ENCODE measurements at places on chromosomes 4 and X. TPM values are rescaled to one million over a fixed set of nuclear protein-coding genes. Genes with fewer than 3 reads are reported as not detected.

ADGRG2 gene
- total RNA-seq = not detected

GRCh38 chr4:95778666-95779065, 61.2 kb upstream of the PDHA2 start:
- no peak for DNase-seq
- H3K4me1 ChIP-seq = no peaks in the 10 kb centered on the region
- H3K36me3 ChIP-seq = no peaks in the 10 kb centered on the region
- H3K4me3 ChIP-seq = no peak overlapping the region

GRCh38 chrX:12814420-12814819, 23.2 kb downstream of the PRPS2 start:
- no peaks in the 10 kb centered on the region for H3K36me3 ChIP-seq
- no peak overlapping the region for H3K27ac ChIP-seq
- no peaks in the 10 kb centered on the region for H3K4me1 ChIP-seq
- DNase-seq = peak; percentile 47

CT47B1 gene
- total RNA-seq = not detected

DNA sequence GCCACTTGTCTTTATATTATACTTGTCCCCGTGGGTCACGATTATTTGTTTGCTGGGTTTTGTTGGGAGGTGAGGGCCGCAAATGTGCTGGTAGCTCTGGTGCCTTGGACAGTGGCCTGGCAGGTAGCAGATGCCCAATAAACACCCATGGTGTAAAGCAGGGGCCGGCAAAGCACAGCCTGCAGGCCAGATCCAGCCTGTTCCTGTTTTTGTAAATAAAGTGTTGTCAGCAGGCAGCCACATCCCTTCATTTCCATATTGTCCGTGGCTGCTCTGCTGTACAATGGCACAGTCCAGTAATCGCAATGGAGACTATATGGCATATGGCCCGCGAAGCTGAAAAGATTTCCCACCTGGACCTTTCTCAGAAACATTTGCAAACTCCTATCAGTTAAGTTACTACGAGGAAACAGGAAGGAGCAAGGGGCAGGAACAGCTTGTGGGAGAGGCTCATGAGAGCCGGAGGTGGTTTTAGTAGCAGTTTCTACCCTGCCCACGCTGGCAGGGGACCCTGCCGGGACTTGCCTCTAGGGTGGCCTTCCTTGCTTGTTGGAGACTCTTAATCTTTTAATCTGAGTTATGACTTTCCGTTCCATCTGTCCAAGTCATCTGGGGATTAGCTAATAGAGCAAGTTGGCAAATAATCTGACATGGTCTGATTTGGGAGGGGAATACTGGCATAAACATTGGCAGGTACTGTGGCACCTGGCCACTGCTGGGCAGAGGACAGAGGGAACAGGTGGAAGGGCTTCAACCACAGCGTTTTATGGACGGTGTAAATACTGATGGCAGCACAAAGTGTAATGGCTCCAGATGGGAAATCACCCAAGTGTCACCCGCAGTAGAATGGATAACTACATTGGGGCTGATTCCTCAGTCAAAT, 19.6 kb downstream of the CLCN4 start:
- no peaks in the 10 kb centered on the region for H3K4me1 ChIP-seq
- H3K36me3 ChIP-seq = no peaks in the 10 kb centered on the region
- no peaks in the 10 kb centered on the region for H3K27me3 ChIP-seq
- DNase-seq = no peak
- H3K4me3 ChIP-seq = no peak overlapping the region

DNA sequence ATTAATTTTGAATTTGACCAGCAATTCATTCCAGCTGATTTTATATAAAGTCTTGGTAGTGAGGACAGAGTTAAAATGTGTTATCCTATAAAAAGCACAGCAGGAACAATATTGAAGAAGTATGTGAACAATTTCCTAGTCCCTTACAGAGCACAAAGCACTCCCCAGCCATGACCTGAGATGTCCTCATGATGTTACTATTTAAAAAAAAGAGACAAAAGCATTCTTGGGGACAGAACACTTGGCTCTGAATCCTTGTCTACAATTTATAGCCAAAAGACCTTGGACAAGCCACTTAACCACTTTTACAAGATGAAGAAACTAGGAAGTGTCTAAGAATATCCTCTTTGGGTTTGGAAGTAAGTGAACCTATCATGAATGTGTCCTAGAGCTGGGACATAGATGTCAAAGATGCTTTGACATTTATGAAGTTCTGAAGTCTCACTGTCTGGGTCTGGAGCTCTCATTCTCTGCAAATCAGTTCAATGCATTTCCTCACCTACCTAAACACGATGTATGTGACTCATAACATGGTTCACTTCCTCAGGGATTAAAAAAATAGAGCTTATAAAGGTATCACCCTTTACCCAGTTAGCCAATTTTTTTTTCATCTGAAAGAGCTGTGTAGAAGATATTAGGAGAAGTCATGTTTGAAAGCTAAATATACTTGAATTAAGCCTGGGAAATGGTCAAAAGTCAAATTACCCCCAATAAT, 61.4 kb downstream of the IGFBP7 start:
- no peaks in the 10 kb centered on the region for H3K36me3 ChIP-seq
- H3K4me1 ChIP-seq = no peaks in the 10 kb centered on the region
- no peak for DNase-seq
- H3K27me3 ChIP-seq = no peaks in the 10 kb centered on the region
- no peak overlapping the region for H3K4me3 ChIP-seq

GRCh38 chr4:141022111-141022695, 111.1 kb downstream of the RNF150 start:
- no peaks in the 10 kb centered on the region for H3K4me1 ChIP-seq
- DNase-seq = no peak
- no peak overlapping the region for H3K4me3 ChIP-seq
- H3K27me3 ChIP-seq = no peaks in the 10 kb centered on the region

GRCh38 chr4:138688408-138689085, 327.0 kb upstream of the NOCT start:
- H3K36me3 ChIP-seq = no peaks in the 10 kb centered on the region
- no peak overlapping the region for H3K4me3 ChIP-seq
- no peak for DNase-seq
- no peak overlapping the region for H3K27ac ChIP-seq
- H3K27me3 ChIP-seq = no peaks in the 10 kb centered on the region

DNA sequence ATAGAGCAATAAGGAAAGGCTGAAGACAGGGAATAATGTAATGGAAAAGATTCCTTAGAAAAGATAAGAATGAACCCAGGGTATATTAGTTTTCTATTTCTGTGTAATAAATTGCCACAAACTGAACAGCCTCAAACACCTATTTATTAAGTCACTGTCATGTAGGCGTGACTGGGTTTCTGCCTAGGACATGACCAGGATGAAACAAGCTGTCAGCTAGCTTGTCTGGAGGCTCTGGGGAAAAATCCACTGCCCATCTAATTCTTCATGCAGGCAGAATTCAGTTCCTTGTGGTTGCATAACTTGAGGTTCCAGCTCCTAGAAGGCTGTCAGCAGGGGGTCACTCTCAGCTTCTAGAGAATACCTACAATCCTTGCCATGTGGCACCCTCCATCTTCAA, 277.7 kb downstream of the TMA16 start:
- no peak overlapping the region for H3K4me3 ChIP-seq
- H3K27me3 ChIP-seq = no peaks in the 10 kb centered on the region
- no peak for DNase-seq
- H3K27ac ChIP-seq = no peak overlapping the region

- H3K36me3 ChIP-seq = no peaks in the 10 kb centered on the region
- no peaks in the 10 kb centered on the region for H3K4me1 ChIP-seq
- H3K27me3 ChIP-seq = no peaks in the 10 kb centered on the region
- no peak for DNase-seq
- H3K4me3 ChIP-seq = no peak overlapping the region
- no peak overlapping the region for H3K27ac ChIP-seq
Observed at GRCh38 chr4:188452097-188452496, 312.9 kb downstream of the TRIML1 start.

GRCh38 chr4:56871371-56871866, 36.3 kb upstream of the REST start:
- DNase-seq = no peak
- no peaks in the 10 kb centered on the region for H3K27me3 ChIP-seq
- no peaks in the 10 kb centered on the region for H3K36me3 ChIP-seq
- H3K27ac ChIP-seq = no peak overlapping the region
- no peaks in the 10 kb centered on the region for H3K4me1 ChIP-seq

GRCh38 chr4:5881340-5881739, 11.5 kb downstream of the CRMP1 start:
- H3K36me3 ChIP-seq = no peaks in the 10 kb centered on the region
- no peak for DNase-seq
- no peaks in the 10 kb centered on the region for H3K4me1 ChIP-seq

FAM9B gene
- not detected for total RNA-seq

DNA sequence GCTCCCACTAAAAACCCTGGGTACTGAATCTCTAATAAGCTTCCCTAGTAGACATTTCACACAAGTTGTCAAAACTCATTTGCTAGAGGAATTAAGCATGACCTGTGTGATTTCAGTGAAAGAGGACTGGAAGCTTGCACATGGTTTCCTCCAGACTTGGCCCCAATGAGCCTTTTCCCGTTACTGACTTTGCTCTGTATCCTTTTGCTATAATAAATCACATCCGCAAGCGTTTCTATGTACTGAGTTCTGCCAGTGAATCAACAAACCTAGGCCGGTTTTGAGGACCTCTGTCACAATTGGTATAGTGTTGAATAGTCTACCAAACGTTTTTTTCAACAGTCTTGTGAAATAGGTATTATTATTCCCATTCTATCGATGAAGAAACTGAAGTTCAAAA, 8.2 kb downstream of the ATP11C start:
- no peaks in the 10 kb centered on the region for H3K36me3 ChIP-seq
- no peak overlapping the region for H3K4me3 ChIP-seq
- H3K27me3 ChIP-seq = no peaks in the 10 kb centered on the region
- no peak for DNase-seq
- peaks cover 6% of the 10 kb centered on the region for H3K4me1 ChIP-seq

TBX22 gene
- not detected for total RNA-seq

- DNase-seq = no peak
- H3K4me1 ChIP-seq = no peaks in the 10 kb centered on the region
- H3K27me3 ChIP-seq = no peaks in the 10 kb centered on the region
- H3K27ac ChIP-seq = no peak overlapping the region
Observed at GRCh38 chr4:35151816-35152572, 1092.3 kb downstream of the ARAP2 start.

GRCh38 chrX:116238567-116239255, 68.2 kb downstream of the AGTR2 start:
- no peaks in the 10 kb centered on the region for H3K27me3 ChIP-seq
- DNase-seq = no peak
- H3K36me3 ChIP-seq = no peaks in the 10 kb centered on the region

DKK2 gene
- total RNA-seq = 0.07 TPM

NUP62CL gene
- 2.6 TPM for total RNA-seq

DNA sequence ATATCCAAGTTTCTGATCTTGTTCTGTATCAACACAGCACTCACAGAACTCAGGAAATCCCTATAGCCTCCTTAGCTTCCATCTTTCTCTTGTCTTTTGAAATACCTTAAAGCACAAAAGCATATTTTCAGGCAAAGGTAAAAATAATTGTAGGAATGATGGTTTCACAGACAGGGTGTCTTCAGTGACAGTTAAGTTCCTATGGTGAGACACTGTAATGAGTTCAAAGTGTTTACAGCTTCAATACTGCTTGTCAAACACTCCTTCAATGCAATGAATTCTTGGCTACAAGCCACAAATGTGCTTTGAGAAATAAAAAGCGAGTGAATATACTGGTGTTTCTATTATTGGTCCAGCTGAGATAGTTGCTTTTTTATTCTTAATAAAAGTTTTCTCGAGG, 466.0 kb downstream of the DMD start:
- H3K4me1 ChIP-seq = no peaks in the 10 kb centered on the region
- H3K27me3 ChIP-seq = no peaks in the 10 kb centered on the region
- H3K4me3 ChIP-seq = no peak overlapping the region
- DNase-seq = no peak

DNA sequence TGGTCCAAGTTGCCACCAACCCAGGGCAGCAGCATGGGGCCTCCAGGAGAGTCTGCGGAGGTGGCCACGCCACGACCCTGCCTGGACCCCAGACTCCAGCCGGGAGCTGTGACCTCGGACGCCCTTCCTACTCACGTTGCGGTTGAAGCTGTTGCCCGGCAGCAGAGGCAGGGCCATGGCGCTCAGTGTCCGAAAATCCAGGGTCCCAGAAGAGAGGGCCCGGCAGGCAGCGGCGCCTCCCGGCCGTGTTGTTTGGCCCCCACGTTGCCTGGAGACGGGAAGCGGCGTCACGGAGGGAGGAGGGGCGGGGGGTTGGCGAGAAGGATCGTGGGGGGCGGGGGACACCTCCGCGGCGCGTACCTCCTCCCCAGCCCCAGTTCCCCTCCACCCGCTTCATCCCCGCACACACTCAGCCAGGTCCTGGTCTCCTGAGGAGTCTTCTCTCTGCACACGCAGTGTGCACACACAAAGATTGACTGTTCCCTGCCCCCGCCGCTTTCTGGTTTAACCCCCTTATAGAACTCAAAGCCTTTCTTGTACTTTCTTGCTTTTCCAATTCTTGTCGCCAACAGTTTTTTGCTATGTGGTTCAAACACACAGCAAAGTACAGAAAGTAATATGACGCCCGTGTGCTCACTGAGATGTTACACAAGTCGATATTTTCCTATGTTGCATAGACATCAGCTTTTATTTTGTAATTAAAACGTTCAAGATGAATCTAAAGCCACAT, at the start of gene EFHC2:
Gene EFHC2, minus strand, starts transcription at position 261 of the 730 bp plus-strand sequence. Its CDS starts 84 bp downstream, at position 177.
- peak within 1 kb of the TSS; percentile 65 for H3K4me3 ChIP-seq
- peak within 1 kb of the TSS; percentile 81 for H3K27ac ChIP-seq
- H3K36me3 ChIP-seq = no peaks in the 10 kb centered on the region
- H3K27me3 ChIP-seq = no peaks in the 10 kb centered on the region
- H3K4me1 ChIP-seq = peaks cover 5% of the 10 kb centered on the region
- peak; percentile 63 for DNase-seq

PRDM8 gene
- 12.7 TPM for total RNA-seq

GRCh38 chrX:139702658-139703057, 5.3 kb downstream of the MCF2 start:
- no peak overlapping the region for H3K27ac ChIP-seq
- no peaks in the 10 kb centered on the region for H3K27me3 ChIP-seq
- DNase-seq = no peak
- H3K36me3 ChIP-seq = no peaks in the 10 kb centered on the region
- no peaks in the 10 kb centered on the region for H3K4me1 ChIP-seq
- no peak overlapping the region for H3K4me3 ChIP-seq

GPRASP1 gene
- 3.4 TPM for total RNA-seq

GRCh38 chrX:39840133-39840532, 257.6 kb downstream of the BCOR start:
- H3K4me3 ChIP-seq = no peak overlapping the region
- no peaks in the 10 kb centered on the region for H3K27me3 ChIP-seq
- H3K36me3 ChIP-seq = no peaks in the 10 kb centered on the region
- no peak overlapping the region for H3K27ac ChIP-seq

SCML1 gene
- 1.2 TPM for total RNA-seq

Data from CD8-positive, alpha-beta memory T cell (primary cell).